NCI-H1105 treated with DMSO at 0.1 percent for 48 hours (cell line): ENCODE measurements at places on chromosomes 5 and 9.

DNA sequence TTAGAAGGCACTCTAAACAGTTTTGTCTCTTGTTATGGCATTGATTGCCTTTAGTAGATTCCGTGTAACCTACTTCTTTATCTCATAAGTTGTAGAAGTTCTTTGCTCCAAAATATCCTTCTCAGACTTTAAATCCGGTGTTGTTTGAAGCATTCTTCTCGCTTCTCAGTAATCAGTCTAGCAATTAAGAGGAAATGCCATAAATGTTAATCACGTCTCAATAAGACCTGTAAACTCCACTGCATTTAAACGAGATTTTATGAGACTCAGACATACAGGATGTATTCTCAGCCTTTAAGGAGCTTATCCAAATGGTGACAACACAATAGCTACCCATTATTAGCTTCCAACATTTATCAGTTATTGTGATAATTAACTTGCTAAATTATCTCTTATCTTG is 7.7 kb upstream of the C5 start:
- DNase-seq: no peak

DNA sequence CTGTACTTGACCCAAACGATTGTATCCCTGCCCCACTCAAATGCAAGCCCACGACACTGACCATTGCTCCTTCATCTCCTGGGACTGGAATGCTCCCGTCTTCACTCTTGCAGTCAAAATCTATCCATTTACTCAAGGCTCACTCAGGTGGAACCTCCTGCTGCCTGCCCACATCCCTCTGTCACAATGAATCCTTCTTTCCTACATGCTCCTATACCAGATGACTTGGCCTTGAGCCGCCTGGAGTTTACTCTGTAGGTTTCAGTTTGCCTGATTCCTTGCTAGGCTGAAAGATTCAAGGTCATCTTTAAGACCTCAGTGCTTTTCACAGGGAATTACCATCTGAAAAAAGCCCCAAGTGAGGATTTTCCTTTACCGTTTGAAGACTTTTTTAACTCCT is 264.1 kb downstream of the GLIS3 start:
- DNase-seq: no peak

DNA sequence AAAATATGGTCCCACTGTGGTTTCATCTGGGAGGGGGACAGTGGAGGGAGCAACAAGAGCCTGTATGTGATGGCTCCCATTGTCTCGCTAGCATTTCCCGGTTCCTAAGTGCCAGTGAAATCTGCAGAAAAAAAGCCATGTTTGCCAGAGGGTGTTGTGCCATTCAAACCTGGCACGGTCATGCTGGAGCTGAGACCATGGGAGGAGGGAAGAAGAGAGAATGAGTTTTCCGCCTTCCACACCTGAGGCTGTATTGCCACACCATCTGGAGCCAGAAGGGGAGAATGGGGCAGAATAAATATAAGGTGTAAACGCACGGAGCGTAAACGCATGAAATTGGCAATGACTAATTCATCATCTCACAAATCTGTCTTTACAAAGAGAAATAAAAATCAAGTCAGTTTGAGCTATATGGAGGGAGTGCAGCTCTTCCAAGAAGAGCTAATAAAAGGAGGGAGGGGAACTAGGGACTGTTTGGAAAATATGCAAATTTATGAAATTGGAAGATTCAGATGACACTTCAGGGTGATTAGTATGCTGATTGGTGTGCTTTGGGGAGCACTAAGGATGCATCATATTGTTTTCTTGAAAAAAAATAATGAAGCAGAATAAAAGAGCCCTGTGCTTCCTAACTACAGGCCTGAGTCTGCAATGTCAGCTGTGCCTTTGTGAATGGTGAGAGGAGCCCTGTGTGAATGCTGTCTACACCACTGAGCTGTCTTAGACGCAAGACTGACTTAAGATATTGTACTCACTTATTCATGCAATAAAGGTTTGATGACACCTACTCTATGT is 237.9 kb downstream of the NSG2 start:
- DNase-seq: no peak

- DNase-seq: no peak
Measured at GRCh38 chr9:9124616-9125015, 1325.0 kb upstream of the DMAC1 start.

DNA sequence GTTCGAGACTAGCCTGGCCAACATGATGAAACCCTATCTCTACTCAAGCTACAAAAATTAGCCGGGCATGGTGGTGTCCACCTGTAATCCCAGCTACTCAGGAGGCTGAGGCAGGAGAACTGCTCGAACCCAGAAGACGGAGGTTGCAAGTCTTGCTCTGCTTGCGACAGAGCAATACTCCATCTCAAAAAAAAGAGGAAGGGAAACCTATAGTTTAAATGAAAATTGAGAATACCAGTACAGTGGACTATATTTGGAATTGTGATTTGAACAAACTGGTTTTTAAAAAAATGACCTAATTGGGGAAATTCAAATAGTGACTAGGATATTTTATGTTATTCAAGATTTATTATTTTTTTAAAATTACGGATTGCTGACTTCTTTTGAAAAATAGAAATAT is 33.2 kb downstream of the DIAPH1 start:
- DNase-seq: no peak

DNA sequence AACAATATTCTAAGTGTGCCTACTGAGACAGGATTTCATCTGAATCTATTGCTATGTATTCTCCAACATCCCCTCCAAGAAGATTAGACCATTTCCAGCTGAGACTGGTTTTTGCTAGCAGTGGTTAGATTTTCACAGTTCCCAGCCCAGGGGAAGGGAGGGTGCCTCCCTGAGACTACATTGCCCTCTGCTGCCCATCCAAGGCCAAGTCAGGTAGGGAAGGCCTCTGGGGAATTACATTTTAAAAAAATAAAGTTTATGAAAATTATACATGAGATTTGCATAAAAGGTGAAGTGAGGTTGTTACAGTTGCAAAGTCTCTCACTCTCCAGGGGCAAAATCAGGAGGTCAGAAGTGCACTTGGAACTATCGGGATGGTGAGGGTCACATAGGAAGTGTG is 28.0 kb upstream of the SYK start:
- DNase-seq: peak; percentile 33

GRCh38 chr9:130208600-130209347 is 36.6 kb downstream of the NCS1 start:
- DNase-seq: no peak

DNA sequence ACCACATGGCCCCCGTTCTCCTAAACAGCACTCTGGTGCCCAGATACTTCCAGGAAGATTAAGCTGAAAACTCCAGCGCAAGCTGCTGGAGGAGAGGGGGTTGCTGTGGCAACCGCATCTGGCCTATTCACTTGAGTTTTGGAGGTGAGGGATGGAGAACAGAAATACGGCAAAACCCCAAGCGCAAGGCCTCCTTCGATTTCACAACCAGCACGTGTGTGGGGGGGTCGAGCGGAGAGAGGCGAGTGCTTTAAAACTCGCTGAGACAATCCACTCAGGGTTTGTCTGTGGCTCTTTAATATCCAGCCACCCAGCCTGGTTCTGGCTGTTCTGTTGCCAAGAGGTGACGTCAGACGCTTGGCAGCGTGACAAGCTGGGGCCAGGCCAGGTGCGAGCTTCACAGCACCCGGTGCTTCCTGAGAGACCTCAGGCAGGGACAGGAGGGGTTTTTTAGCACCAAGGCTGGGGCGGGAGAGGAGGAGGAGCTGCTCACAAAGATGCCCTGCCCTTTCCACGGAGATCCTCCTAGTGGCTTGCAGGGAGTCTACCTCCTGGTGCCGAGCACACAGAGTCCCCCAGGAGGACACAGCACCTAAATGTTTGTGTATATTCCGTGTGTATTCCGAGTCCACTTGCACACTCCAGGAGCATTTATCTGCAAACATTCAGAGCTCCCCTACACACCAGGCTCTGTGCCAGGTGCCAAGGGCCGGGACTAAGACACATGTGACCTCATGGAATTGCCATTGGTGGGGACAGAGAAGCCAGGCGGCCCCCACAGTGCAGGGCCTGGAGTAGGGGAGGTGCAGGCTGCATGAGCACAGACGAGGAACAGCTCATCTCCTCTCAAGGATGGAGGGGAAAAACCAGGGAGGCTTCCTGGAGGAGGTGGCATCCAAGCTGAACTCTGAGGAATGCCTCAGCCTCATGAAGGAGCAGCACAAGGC is 194.6 kb downstream of the OLFM1 start:
- peak; percentile 92 for DNase-seq

GRCh38 chr9:137034039-137034708 is 2.3 kb upstream of the FUT7 start:
- DNase-seq: no peak

- DNase-seq: no peak
Measured at GRCh38 chr5:1076406-1076805, 35.5 kb downstream of the SLC12A7 start.

- DNase-seq: no peak
Measured at GRCh38 chr5:113057557-113057984, 81.0 kb downstream of the DCP2 start.
